ENCODE measurements at places on chromosomes 2 and 18.

DNA sequence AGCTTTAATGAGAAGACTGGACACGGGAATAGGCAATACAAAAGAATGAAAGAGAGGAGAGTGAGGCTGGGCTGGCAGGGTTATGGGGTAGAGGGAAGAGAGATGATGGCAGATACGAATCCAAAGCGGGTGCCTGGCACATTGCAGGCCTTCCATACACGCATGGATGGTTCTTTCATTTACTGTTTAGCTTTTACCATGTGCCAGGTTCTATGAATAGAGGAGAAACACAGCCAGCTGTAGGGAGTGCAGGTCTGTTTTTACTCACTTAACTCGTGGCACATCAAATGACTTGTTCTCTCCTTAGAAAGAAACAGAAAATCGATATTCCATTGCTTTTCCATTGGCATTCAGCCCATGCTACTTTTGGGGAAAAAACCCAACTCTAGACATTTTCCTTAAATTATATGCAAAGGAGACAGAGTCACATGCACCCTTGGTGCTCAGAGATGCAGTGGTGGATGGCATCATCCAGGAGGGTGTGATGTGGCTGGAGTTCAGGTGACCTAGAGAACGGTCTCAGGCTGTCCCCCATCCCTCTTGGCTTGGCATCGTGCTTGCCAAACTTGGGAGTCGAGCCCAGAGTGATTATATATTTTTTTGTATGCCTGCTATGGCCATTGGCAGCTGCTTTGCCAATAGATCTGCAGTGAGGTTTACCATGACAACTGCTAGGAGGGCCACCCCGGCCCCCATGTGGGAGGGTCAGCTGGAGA, 6.2 kb downstream of the LTBP1 start:
- no peak for DNase-seq

GRCh38 chr2:12787891-12788801, 71.4 kb downstream of the TRIB2 start:
- no peak for DNase-seq

- DNase-seq = peak; percentile 58
Measured at GRCh38 chr2:44392338-44392943, 30.7 kb downstream of the CAMKMT start.

GRCh38 chr2:157473581-157473980, 29.7 kb upstream of the CYTIP start:
- no peak for DNase-seq

DNA sequence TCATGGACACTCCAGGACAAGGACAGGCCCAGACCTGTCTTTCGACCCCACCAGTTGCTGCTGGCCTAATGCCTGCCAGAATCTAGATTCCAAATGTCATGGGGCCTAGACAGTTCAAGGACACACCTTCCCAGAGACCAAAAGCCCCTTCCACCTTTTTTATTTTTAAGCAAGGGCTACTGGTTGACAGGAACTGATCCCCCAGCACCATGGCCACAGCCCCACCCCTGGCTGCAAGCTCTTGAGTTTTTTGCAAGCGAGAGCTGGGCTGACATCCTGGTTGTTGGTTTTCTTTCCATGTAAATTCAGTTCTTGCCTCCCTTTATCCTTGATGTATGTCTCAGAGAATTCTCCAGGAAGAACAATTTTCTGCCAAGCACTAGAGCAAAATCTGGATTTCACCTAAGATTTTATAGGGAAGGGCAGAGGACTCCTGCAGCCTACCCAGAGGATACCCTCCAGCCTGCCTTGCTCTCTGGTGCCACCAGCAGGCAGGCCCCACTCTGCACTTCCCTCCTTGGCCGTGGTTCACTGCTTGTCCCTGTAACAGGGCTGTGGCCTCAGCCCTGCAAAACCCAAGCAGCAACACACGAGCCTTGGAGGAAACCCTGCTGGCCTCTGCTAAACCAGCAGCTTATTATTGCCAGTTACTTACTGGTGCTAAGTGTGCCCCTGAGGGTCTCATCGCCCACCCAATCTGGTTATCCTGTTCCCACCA, 97.7 kb downstream of the TWIST2 start:
- peak; percentile 11 for DNase-seq

GRCh38 chr2:99928470-99929053, 213.8 kb downstream of the AFF3 start:
- no peak for DNase-seq

GRCh38 chr18:45505497-45506206, 109.6 kb upstream of the SLC14A2 start:
- DNase-seq = no peak

DNA sequence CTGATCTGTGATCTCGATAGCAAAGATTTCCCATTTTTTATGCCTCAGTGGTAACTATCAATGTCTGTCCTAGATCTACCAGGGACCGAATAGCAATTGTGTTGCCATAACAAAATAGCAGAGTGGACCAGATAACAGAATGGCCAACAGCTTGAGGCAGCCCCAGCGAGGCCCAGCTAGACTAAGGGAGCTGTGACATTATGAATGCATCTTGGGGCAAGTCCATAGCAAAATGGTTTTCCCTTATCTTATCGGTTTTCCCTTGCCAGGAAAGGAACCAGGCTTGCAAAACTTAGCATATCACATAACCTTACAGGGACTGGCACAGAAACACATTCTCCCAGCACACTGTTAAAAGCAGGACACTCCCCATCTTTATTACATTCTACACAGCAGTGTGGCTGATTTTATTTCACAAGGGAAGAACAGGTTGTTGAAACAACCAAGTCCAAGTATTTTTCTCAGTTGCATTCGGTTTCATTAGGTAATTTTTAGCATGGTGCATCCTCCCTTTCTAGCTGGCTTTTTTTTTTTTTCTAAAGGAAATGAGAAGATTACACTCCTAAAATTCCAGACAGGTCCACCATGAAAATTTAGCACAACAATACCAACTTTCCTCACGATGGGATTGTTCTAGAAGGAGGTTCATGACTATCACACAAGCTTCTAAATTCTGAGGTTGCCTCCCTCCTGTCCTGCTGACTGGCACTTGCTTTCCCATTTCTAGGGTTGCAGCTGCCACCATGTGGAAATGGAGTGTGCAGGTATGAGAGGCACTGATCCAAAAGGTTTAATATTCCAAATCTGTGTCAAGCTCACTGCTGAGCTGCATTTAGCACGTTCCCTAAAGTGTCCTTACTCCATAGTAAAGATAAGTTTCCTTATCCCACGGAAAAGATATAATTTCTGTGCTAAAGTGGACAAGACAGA, 97.0 kb upstream of the SLC35G4 start:
- DNase-seq = no peak

GRCh38 chr2:219444566-219445091, 10.0 kb downstream of the SPEG start:
- no peak for DNase-seq

DNA sequence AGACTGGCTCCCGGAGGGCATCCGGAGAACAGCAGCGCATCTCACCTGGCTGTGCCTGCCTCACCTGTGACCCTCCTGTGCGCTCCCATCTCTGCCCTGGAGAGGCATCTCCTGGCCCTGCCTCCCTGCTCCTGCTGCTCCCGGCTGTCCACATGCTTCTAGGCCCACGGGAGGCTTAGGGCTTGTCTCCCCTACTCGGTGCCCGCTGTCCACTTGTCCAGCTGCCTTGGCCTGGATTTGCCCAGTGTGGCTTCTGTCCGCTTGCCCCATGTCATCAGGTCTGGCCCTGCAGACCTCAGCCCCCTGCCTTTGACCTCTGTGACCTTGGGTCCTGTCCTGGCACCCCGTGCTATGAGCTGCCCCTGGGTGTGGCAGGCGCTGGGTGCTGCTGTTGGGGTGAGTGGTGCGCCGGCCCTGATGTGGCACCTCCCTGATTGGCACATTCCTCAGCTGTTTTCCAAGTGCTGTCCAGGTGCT, 4.5 kb downstream of the BOK start:
- no peak for DNase-seq

- no peak for DNase-seq
Measured at GRCh38 chr2:72415241-72415661, 267.6 kb upstream of the CYP26B1 start.
